Endothelial cell of umbilical vein (primary cell): ENCODE measurements at places on chromosomes 7 and 10. TPM values are rescaled to one million over a fixed set of nuclear protein-coding genes. Genes with fewer than 3 reads are reported as not detected.

- no peak for DNase-seq
Measured at GRCh38 chr7:64515781-64516180, 47.1 kb downstream of the ZNF680 start.

- DNase-seq, result no peak
Measured at GRCh38 chr10:74026428-74027015, 28.6 kb downstream of the VCL start.

DNA sequence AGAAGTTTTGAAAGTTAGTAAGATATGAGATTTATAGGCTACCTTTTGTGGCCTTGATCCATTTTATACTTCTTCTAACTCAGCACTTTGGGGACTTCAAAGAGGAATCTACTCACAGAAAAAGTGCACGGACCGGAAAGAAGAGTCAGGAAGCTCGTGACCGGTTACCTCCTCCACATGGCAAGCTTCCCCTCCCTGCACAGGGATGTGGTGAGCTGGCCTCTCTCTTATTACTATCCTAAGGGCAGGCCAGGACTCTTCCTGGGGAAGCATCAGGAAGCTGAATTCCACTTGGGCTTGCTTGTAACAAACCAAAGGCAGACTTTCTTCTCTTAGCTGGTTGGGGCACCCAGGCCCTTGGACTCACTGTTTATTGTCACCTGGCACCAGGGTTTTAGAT is 170.8 kb upstream of the GLI3 start:
- DNase-seq, result no peak

DNA sequence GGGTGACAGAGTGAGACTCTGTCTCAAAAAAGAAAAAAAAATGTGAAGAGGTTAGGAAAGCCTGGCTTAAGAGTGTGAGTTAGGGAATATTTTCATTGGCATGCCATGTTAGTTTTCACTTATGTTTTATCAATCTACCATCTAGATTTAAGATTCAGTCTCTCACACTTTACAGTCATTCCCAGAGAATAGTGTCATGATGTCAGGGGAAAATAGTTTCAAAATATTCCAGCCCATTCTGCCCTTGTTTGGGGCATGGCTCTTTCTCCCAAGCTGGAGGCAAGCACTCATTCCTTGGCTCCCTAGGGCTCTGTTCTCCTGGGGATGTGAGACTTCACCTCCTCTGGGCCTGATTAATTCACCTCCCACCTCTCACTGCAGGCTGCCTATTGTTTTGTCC is 331.5 kb downstream of the CXCL12 start:
- DNase-seq, result no peak

GRCh38 chr10:78756604-78757343 is 312.0 kb upstream of the ZMIZ1 start:
- DNase-seq, result peak; percentile 95

The NEUROD6 gene
- total RNA-seq, result not detected in 2 replicates

GRCh38 chr10:1629326-1630198 is 107.8 kb downstream of the ADARB2 start:
- DNase-seq, result no peak

- no peak for DNase-seq
Measured at GRCh38 chr7:129069021-129069420, 14.1 kb upstream of the TNPO3 start.

The TMEM254 gene
- total RNA-seq, result 6.0 and 10.1 TPM in 2 replicates

DNA sequence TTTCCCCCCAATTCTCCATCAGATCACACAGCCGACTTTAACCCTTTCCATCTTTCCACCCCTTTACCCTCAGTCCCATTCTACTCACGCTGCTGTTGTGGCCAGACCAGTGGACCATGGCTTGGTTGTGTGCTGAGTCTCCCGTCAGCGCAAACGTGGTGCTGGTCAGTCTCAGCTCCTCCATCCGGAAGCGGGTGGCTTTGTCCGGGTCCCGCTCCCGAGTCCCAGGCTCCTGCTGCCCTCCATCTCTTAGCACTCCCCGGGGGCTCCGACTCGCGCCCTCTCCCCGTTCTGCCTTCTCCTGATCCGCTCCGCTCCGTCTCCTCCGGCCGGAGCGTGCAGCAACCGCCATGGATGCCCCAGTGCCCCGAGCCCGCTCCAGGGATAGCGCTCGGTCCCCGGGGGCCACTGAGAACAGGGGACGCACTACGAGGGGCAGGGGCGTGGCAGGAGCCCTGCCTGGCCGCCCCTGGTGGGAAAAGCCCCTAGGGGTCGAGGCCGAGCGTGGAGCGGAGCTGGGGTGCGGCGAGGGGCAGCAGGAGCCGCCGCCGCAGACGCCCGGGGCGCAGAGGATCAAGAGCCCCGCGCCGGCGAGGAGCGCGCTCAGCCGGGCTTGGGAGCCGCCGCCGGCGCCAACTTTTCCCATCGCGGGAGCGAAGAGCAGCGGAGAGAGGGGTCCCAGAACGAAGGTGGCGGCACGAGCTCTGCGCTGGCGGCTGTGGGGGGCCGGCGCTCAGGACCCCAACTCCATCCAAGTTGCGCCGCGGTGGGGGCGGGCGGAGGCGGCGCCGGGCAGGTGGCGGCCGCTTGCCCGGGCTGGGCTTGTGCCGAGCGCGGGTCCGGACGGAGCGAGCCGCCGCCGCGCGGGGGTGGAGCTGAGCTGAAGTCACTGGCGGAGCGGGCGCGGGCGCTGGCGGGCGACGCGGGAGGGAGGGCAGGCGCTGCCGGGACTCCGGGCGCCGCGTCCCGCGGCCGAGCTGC is at the start of gene SORCS1:
TSS of gene SORCS1 (minus strand) at position 826 of the 981 bp plus-strand sequence.
- DNase-seq, result no peak

The ZCCHC24 gene
- 5.7 and 8.4 TPM in 2 replicates for total RNA-seq

The FAM25C gene
- not detected in 2 replicates for total RNA-seq

DNA sequence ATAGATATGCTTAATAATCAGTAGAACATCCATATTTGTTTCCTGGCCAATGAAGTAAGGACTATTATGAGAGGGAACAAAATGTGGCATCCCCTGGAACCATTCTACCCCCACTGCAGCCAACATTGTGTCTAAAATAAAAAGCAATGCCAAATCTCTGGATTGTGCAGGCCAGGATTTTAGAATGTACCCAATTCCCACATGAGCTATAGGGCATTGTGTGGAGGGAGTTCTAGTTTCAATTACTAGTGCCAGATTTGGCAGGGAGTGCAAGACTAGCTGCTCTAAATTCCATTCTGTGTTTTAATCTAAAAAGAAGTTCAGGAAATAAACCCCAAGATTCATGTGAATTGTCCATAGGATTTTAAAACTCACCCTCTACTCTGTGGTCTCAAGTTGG is 112.3 kb downstream of the HGF start:
- no peak for DNase-seq

The UCMA gene
- not detected in 2 replicates for total RNA-seq

GRCh38 chr7:159098811-159099655 is 45.6 kb downstream of the VIPR2 start:
- DNase-seq, result no peak

GRCh38 chr7:35694161-35694783 is 663 bp downstream of the HERPUD2 start:
- DNase-seq, result no peak

The ARHGEF35 gene
- total RNA-seq, result 0.48 and 0.82 TPM in 2 replicates

The ATG9B gene
- not detected in 2 replicates for total RNA-seq
